ENCODE measurements at places on chromosomes 11 and 22. TPM values are rescaled to one million over a fixed set of nuclear protein-coding genes. Genes with fewer than 3 reads are reported as not detected.

FOLR1 gene
- total RNA-seq: 5.0 TPM

GRCh38 chr11:92302770-92303169, 78.2 kb downstream of the FAT3 start:
- no peak for DNase-seq

DNA sequence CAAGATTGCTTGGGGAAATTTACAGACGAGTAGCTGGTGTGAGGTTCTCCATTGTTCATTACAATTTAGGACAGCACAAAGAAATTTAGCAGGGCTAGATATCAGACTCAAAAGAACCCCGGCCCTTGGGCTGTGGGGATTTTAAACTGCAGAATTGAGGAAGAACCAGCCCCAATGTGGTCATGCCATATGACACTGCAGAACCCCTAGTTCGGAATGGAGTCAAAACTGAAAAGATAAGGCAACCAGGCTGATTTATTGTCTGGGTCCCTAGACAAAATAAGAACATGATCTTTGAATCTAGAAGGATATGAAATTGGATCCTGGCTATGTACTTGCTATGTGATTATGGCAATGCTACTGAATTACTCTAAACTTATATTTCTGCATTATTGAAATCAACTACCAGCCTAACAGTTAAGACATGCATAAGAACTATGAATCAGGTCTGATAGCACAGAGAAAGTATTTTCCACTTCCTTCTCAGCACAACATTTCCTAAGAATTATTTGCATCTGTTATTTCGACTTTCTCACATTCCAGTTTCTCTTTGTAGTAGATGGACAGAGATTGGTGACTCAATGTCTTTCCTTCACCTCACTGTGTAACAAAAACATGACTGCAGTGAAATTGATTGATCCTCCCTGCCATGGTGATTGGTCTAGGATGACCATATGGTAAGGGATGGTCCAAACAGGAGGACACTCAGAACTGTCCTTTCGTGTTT, 13.2 kb downstream of the MMP3 start:
- DNase-seq: no peak

CABP2 gene
- not detected for total RNA-seq

DNA sequence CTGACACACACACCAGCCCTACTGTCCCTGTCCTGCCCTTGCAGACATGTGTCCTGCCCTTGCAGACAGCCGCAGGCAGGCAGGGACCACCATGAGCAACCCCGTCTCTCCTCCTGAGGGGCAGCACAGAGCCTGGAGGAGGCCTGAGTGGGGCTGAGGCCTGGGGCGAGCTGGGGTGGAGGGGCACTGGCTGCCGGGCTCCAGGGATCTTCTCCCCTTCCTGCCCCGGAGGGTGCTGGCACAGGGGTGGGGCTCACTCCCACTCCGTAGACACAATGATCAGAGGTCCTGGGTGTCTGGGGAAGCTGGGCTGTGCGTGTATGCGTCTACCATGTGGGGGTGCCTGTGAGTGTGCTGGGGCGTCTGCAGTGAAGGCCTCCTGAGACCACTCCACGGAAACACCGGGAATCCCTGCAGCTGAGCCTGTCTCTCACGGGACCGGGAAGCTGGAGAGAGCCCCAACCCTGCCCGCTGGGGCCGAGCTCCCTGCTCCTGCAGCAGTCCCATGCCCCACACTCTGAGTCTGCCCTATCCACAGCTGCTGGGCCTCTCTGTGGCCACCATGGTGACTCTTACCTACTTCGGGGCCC, 588 bp downstream of the TSPAN32 start:
- DNase-seq: no peak

GRCh38 chr11:14253421-14253820, 105.6 kb downstream of the RRAS2 start:
- DNase-seq: no peak

GRCh38 chr11:12206529-12206928, 96.1 kb downstream of the MICAL2 start:
- no peak for DNase-seq

PPARA gene
- total RNA-seq: 43.9 TPM

DNA sequence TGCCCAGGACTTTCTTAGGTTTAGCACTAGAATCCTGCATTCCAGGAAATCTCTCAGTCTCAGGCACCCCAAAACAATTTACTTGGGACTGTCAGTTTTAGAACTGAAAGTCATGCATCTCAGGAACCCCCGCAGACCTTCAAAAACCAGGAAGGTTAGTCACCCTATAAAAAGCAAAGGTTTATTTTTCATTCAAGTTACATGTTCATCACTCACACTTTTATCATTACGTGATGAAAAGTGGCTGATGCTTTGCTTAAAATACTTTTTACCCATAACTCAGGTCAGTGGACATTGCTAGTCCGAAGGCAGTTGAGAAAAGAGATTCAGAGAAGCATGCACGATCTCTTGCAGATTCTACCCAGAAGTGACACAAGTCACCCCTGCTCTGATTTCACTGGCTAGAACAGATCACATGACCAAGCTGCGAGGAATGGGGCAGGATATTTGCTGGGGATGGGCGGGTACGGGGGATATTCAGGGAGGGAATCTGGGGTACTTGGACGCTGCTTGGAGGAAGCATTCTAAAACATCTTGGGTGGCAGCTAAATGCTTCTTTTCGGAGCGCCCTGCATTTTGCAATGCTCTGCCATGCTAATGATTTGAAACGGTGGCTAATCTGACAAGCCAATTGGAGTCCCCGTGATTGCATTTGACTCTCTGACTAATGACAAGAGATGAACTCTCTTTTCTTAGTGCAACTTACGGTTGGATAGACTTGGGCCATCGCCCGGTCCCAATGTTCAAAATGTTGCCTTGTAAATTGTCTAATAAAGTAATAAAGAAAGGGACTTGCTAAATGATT, 110.2 kb downstream of the MIAT start:
- no peak for DNase-seq

APOBEC3G gene
- total RNA-seq: 9.5 TPM
